ENCODE measurements at places on chromosomes 3 and 15. TPM values are rescaled to one million over a fixed set of nuclear protein-coding genes. Genes with fewer than 3 reads are reported as not detected.
A peak's percentile ranks its signal among the peaks of the same experiment; 100 is the strongest.

PIF1 gene
- 1.6 TPM for total RNA-seq

- DNase-seq: no peak
Measured at GRCh38 chr3:52436500-52437149, 8.3 kb downstream of the SEMA3G start.

KIF7 gene
- total RNA-seq: 5.8 TPM

DNA sequence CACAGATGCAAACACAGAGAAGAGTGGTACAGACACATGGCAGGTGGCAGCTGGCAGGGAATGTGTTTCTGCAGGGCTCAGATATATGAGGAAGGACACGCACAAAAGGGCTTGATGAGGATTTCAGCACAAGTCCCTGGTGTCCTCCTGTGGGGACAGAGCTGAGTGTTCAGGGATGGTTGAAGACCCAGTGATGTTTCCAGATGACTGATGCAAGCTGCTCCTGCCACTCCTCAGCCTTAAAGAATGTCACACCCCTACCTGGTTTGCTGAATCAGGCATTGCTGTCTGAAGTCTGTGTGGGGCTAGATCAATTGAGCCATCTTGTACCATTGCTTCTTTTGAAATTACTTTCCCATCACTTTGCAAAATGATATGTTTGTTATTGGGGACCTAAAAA, 40.2 kb downstream of the TNFAIP8L3 start:
- DNase-seq: no peak

- peak; percentile 80 for DNase-seq
Measured at GRCh38 chr3:65483480-65483879, 555.2 kb downstream of the MAGI1 start.

GRCh38 chr3:157755233-157755632, 252.0 kb upstream of the VEPH1 start:
- DNase-seq: no peak

ARHGEF26 gene
- 2.9 TPM for total RNA-seq

- no peak for DNase-seq
Measured at GRCh38 chr3:24507776-24508422, 13.2 kb upstream of the THRB start.

PLA1A gene
- 2.0 TPM for total RNA-seq

DNA sequence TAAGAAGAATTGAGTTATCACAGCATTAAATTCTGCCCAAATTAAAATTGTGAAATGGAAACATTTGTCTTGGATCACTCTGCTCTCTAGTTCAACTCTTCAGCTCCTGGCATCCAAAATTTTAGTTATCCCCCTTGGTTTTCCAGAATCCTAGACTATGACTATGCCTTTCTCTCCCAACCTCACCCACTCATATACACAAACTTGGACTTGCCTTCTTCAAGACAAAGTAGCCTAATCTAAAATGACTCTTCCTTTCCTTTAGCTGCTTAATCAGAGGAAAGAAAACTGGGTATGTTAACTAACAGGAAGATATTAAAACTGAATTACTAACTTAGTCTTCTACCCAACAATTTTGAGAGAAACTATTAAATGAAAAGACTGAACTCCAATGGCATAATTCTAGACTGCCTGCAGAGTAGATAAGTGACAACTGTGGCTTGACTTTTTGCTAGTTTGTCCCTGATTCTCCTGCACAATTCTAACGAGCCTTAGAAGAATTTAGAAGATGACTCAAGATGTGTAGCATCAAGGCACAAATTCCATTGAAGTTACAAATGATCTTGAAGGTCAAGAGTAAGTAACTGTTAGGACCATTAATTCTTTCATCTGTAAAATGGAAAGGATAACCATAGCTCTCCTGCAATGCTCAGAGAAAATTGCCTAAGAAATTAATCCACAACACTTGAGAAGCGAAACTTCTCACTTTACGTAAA, 5.2 kb upstream of the GOLIM4 start:
- DNase-seq: no peak

NRG4 gene
- total RNA-seq: not detected

DNA sequence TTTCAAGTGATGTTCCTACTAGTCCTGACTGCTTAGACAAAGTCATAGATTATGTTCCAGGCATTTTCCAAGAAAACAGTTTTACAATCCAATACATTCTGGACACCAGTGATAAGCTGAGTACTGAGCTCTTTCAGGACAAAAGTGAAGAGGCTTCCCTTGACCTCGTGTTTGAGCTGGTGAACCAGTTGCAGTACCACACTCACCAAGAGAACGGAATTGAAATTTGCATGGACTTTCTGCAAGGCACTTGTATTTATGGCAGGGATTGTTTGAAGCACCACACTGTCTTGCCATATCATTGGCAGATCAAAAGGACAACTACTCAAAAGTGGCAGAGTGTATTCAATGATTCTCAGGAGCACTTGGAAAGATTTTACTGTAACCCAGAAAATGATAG, 3.8 kb downstream of the TIPARP start:
- no peak for DNase-seq

DNA sequence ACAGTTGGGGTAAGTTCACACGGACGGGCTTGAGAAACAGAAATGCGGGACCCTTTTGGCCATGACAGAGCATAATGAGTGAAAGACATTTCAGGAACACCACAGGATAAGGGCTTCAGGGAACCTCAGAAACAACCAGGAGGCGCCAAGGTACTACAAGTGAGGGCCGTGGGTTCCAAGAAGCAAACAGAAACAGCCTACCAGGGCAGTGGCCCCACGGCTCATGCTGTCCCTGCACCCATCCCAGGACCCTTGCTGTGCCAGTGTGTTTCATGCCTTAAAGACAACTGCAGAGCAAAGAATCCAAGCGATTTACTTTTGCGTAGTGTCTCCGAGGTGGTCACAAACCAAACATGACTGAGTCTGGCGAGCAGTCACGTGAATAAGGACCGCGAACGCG, 54.0 kb downstream of the RUBCN start:
- no peak for DNase-seq

DNA sequence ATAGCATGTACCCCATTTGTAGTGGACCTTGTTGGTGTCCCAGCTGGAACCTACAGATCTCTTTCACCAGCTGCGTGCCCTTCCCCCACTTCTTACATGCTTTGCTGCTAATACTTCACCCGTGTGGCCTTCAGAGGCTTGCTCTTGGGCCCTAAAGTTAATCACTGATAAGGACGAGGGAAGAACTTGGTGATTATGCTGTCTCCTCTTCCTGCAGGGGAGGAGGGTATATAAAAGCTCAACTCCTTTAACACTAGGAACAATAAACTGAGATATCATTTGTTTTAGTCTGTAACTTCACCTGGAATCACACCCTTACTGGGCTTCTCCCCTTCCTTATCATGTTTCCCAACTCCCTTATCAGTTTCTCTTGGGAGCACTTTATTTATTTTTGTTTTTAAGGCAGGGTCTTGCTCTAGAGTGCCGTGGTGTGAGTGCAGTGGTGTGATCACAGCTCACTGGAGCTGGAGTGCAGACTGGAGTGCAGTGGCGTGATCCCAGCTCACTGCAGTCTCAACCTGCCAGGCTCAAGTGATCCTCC, 43.2 kb upstream of the PIK3R4 start:
- no peak for DNase-seq

DNA sequence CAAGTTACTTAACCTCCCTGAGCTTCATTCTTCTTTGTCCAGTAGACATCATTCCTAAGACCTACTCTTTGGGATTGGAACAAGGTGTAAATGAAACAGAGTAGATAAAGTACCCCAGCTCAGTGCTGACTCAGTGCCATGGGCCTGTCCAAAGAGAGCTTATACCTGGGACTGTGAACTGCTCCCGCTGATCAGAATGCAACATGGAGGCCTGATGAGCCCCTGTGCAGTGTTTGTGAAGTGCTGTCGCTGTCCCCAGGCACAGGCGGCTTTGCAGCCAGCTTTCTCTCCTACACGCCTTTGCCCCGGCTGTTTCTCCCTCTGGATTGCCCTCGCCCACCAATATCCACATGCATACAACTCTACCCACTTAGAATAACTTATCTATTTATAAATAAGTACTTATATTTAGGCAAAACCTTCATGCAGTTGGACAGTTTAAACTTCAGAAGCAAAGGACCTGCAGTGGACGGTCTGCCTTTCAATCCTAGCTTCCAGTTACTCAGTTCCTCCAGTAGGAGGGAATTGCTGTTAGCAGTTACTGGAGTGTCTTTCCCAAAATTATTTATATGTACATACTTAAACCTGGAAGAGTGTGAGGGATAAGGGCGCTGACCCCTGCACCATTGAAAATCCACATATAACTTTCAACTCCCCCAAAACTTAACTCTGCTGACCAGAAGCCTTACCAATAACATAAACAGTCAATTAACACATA, 80.0 kb downstream of the CORO2B start:
- peak; percentile 44 for DNase-seq

GRCh38 chr15:40392986-40393948, 10.7 kb downstream of the KNSTRN start:
- no peak for DNase-seq

DNA sequence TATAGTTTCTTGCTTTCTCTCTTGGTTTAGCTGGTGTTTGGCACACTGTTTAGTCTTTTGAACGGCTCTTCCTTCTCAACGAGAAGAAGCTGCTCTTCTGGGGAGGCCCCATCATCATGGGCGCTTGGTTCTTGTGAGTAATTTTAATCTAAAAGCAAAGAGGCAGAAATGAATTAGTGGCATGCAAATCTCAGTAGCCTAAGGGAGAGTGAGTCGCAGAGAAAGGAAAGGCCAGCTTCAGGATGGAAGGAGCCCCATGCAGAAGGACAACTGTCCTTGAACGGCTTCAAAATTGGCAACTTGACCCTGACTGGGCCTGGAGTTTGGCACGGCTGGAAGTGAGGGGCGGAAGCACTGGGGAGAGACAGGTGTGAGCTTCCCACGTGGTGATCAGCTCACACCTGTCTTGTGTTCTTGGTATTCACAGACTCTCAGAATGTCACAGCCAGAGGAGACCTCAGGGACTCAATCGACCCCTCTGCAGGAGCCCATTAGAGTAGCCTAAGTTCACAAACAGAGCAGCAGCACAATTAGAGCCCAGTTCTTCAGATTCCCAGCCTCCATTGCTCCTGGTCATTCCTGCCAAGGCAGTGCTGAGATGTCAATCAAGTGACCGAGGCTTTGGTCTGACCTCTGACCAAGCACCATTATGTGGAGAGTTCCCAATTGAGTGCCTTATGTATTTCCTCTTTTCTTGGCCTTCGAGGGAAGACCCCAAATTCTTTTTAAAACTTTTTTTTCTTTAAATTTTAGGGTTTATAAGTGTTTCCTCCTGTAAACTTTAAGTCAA, 41.3 kb upstream of the ETV5 start:
- no peak for DNase-seq

All from cardiac septum (tissue), 1 donor.